ENCODE measurements at places on chromosomes 4 and X.

DNA sequence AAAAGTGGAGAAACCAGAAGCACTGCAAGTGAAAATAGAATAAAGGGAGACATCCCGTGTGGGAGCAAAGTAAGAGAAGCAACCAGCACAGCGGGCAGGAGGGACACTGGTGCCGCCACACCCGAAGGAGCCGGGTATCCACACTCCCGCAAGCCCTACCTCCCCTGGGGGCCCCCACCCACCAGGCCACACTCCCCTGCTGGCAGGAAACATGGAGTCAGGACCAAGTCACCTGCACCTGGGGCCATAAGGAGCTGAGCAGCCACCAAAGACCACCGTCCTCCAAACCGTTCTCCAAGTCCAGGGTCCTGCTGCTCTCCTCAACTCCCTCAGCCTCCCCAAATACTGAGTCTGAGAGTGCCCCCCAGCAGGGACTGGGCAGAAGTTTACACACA, 30.5 kb downstream of the FGFRL1 start:
- DNase-seq, result no peak

DNA sequence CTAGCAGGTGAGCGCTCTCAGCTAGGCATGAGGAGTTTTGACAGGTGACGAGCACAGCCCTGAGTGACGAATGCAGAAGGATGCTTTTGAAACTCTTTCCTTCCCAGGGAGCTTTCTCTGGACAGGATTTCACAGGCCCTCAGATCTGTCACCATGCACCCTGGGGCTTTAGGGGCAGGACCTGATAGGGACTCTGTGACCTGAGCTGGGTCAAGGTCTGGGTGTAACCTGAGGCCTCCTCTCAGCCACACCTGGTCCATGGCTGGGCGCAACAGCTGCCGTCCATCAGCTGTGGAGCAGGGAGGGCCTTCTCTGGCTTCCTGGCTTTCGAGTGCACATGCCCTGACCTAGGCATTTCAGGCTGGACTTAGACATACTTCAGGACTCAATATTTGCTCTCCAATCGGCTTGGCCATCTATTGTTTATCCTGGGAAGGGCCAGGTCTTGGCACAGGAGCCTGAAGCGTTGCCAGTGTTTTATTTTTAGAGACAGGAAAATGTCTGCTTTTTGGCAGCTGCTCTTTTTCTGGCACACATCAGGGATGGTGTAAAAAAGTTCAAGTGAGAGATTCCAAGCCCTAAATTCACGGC, 56.4 kb downstream of the C4orf51 start:
- no peak for DNase-seq

DNA sequence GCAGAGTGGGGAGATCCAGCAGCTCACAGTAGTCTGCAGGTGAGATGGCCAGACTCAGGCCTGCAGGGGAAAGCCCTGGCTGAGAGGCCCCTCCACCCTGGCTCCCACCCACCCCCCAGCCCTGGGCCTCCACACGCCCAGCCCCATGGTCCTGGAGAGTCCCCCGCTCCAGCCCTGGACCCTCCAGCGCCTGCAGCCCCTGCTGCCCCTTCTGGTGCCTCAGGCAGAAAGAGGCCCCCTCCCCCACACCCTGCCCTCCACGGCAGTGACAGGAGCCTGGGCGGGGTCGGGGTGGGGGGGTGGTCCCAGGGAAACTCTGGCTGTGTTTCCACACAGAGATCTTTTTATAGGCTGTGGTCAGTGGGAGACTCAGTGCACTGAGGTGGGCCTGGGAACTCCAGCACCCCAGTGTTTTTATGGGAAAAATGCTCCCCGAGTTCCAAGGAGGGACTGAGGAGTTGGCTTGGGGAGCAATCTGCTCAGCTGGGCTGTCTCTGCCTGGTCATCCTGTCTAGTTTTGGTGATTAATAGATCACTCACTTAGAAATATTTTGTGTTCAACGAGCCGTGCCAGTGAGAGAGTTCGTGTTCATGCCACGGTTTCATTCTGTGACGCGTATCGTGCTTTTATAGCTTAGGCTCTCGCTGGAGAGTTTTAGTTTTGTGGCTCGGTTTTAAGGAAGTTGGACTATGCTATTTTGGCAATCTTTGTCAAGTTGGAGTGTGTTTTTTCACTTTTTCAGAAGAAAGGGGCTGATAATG, 53.1 kb upstream of the HGFAC start:
- no peak for DNase-seq

DNA sequence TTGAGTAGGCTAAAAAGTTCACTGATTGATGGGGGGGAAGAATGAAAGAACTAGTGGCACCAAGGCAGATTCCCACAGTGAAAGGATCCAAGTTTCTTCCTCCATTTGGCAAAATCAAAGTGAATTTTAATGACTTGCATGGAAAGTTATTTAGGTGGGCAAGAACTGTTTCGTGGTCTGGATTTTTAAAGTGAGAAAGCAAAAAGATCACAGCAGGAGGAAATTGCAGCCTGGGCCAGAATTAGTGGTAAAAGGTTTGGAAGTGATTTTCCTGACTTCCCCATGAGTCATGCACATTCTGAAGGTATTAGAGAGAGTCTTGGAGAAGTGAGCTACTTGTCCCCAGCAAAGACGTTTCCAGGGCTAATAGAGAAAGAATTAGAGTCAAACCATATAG, 207.8 kb downstream of the ANTXR2 start:
- no peak for DNase-seq

DNA sequence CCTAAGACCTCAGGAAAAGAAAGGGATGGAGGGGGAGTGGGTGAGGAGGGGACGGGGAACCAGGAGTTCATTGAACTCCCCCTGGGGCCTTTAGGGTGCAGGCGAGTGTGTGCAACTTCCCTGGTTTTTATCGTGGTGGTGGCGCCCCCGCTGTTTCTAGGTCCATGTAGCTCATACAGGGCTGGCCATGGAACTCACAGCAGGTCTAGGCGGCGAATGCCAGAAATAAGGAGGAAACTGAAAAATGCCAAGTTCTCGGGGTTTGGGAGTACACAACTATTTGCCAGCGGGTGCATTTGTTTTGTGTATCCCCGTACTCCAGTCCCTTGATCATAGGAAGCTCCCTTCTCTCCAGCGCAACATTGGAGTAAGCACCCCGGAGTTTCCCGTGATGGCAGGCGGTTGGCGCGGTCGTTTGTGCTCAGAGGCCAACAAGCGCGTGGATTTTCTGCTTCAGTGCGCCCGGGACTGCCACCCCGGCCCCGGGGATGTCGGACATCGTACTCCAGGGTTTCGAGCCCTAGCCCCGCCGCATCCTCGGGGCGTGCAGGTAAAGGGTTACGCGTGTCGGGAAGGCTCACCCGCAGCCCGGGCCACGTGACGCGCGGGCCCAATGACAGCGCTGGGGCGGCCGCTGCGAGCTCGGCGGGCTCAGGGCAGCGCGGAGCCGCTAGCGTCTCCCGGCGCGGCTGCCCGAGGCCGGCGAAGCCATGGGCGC, 208.9 kb downstream of the NWD2 start:
- DNase-seq, result no peak

DNA sequence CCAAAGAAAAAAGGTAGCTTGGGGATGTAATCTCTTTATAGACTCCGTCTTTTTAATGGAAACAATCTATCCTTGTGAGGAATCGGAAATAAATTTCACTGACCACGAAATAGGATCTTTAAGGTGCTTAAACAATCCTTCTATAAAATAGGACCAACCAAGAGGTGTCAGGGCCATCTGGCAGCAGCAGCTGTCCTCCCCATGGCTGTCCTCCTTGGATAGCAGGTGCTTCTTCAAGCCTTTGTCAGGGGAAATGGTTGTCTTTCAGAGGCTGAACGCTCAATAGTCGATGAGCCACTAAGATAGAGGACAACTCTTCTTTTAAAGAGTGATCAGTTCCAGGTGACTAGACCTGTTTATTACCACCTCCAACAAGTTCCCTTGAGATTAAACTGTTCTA, 231.0 kb downstream of the ADGRL3 start:
- DNase-seq, result no peak

DNA sequence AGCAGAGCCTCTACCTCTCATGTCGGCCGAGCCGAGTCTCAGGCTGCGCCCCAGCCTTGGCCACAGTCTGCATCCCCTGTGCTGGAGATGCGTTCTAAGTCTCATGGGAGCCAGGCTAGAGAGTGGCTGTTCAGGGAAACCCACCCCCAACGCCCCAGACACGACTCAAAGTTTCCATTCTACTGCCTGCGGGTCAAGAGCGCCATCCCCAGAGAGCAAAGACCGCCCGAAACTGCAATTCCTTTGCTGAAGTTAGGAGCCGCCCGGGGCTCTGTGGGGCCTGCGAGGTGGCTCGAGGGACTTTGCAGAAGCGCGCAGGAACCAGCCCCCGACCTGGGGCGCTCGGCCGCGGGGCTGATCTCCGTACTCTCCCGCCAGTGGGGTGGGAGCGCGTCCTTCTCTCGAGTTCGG, 10.0 kb upstream of the ELF4 start:
- DNase-seq, result no peak

DNA sequence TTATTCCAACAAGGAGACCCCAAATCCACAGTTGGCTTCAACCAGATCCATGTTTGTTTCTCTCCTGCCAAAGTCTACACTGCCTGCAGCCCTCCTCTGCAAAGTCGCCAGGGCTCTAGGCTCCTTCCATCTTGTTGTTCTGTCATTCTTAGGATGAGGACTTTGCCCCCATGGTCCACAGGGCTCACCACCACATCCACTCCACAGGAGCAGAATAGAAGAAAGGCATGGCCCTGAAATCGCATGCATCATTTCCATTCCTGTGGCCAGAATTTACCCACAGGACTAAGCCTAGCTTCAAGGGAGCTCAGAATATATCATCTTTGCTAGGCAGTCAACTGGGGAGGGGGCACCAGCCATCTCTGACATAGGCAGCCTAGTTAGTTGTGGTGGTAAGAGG, 254.7 kb downstream of the FBXW7 start:
- no peak for DNase-seq

DNA sequence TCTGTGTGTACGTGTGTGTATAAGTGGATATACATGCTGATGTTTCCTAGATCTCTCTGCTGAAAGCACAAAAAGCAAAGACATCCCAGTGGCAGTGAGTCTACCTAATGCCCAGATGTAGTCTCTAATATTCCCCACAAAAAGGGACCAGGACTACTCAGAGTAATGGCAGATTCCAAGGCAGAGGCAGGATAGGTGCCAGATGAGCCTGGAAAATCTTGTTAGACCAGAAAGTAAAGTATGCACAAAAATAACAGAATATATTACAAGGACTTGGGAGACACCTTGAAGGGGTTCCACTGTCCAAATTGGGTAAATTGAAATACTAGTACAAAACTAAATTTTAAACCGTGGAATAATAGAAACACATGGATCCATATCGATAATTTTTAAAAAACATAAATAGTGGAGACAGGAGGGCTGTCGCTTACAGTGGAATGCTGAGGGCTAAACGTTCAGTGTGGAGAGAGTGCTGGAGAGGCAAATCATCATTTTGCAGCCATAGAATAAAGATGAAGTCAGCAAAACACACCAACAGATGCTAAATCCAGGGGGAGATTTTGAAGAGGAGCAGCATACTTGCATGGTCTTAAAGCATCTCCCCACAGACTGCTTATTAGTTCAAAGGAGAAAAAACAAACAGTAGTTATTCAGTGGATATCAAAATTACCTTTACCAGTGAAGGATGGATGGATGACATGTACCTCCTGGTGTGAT, 123.4 kb upstream of the TSPAN5 start:
- DNase-seq, result no peak

DNA sequence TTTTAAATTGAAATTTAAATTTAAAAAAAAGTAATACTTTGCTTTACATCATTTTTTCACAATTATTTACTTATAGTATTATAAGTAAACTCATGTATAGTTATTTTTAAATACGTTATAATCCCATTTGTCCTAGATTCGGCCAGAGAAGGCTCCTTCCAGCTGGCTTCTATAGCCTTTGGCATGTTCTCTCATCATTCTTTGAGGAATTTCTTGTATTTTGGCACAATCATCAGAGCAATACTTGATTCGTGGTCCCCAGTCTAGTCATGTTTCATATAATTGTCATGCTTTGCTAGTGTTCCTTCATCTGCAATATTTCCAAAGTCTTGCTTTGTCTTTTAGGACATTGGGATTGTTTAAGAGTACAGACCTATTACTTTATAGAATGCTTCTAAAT, 1037.9 kb upstream of the AGA start:
- no peak for DNase-seq

- no peak for DNase-seq
These were observed 39.1 kb downstream of the TMEM164 start for GRCh38 chrX:110041980-110042379.

GRCh38 chrX:41664908-41665307, 23.9 kb upstream of the GPR34 start:
- no peak for DNase-seq

DNA sequence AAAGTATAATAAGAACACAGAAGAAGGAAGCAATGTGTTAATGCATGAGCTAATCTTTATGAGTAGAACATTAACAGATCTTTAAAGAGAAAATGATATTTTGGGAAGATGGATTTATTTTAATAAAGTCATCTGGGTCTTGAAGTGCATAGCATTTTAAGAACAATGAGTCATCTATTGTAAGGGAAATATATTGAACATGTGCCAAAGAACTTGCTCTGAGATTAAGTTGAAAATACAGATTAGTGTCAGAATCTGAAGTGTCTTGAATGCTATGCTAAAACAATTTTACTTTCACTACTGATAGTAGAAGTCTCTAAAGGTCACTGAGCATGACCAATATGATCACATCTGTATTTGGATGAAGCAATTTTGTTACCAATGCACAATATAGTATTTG, 776.7 kb upstream of the GRID2 start:
- DNase-seq, result no peak

DNA sequence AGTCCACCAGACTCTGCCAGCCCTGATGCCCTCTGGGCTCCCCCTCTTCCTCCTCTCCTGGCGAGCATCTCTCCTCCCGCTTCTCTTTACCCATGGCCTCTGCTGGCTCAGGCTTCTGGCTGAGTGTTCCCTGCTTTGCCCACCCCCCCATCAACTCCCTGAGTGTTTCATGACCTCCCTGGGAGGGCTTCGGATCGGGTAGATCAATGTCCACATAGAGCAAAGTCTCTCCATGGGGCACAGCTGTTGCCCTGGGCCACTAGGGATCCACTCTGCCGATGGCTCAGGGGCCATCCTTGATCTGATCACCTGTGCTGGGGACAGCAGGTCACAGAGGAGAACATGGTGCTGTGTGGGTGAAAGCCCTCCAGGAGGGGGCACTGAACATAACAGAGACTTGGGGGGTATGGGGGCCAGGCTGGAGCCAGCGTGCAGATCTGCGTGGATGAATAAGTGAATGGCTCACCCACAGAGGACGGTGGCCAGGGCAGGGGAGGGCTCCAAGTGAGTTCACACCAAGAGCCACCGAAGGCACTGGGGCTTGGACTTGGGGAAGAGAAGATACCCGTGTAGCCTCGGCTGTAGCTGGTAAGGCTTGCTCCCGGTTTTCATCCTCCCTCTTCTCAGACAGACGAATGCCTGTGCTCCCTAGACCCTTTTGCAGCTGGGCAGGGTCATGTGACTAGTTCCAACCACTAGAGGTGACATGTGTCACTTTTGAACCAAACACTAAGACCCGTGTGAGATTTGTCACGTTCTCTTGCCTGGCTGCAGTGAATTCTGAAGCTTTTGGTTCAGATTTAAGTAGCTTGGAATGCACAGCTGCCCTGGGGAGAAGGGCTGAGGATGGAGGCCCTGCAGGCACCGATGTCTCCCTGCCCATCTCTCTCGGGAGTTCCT, 23.2 kb upstream of the AFAP1 start:
- no peak for DNase-seq

GRCh38 chr4:18578307-18578706, 556.8 kb upstream of the LCORL start:
- no peak for DNase-seq

GRCh38 chrX:151004085-151004484, 20.9 kb downstream of the HMGB3 start:
- DNase-seq, result no peak

- no peak for DNase-seq
These were observed 219.1 kb upstream of the AMOT start for GRCh38 chrX:113059714-113060113.
